Right renal pelvis (tissue), 4 donors: ENCODE measurements at places on chromosomes 5 and 9. TPM values are rescaled to one million over a fixed set of nuclear protein-coding genes. Genes with fewer than 3 reads are reported as not detected.

DNA sequence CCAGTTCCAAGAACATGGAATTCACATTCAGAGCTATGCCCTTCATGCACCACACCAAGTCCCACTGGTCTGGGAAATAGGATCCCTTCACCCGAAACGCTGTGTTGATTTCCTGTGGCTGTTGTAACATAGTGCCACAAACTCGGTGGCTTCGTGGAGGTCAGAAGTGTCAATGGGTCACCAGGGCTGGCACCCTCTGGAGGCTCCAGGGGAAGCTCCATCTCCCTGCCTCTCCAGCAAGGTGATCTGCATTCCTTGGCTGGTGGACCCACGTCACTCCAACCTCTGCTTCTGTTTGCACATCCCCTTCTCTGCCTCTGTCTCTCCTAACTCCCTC, 28.9 kb upstream of the ALDH1B1 start:
- no peak for DNase-seq

DNA sequence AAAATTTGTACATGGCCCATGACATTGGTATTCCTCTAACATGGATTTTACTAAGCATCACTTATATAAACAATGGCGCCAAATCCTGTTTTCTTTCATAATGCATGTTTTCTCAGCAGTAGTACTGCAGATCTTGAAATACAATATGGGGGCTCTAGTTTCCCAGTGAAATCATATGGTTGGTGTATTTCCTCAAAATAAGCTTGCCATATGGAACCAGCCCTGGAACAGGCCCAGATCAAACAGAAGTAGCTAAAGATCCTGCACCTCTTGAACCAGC, 163.9 kb downstream of the ZNF608 start:
- DNase-seq: no peak

- DNase-seq: no peak
These were observed 319.5 kb downstream of the ADGRV1 start for GRCh38 chr5:90878081-90878480.

DNA sequence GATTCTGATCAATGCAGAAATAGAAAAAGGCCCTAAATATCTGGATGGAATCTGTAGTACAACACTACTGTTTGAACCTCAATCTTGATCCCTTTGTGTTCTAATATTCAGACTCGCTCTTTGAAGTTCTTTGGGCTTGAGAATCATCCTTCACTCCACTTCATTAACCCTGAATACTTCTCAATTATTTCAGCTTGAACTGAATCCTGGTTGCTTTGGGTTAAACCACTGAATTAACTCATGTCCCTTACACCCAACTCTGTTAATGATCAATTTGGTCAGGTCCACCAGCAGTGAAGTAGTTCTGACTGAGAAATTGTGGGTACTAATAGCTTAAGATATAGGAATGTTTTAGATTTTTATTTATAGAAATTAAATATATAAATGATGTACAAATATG, 1707.2 kb upstream of the ACO1 start:
- DNase-seq: no peak

DNA sequence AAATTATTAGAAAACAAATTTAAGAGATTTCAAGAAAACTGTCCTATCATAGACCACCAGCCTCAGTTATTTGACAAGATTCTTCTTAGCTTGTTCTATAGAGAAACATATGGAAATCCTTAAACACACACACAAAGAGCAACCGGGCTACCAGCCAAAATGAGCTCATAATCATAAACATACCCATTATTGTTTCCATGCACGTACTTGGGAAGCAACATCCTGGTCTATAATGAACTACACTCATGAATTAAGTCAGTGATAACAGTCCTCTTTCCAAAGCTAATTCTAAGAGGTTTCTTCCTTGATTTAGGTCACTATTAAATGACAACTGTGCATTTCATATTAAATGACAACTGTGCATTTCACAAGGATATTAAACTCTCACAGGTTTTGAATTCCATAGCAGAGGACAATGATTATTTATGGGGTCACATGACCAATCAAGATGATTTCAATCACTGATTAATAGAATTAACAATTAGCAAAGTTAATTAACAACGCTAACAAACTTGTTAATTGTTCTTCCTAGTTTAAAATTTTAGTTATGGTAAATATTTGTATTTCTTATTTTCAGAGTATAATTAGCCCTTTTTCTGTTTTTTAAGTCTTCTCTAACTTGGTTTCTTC, 77.0 kb downstream of the OXCT1 start:
- no peak for DNase-seq

- no peak for DNase-seq
These were observed 4.6 kb downstream of the ARAP3 start for GRCh38 chr5:141677415-141677814.

- DNase-seq: no peak
These were observed 42.9 kb upstream of the FBXW11 start for GRCh38 chr5:172049226-172049796.

- DNase-seq: peak; percentile 66
These were observed 130.9 kb upstream of the SLC30A5 start for GRCh38 chr5:68962757-68963484.

DNA sequence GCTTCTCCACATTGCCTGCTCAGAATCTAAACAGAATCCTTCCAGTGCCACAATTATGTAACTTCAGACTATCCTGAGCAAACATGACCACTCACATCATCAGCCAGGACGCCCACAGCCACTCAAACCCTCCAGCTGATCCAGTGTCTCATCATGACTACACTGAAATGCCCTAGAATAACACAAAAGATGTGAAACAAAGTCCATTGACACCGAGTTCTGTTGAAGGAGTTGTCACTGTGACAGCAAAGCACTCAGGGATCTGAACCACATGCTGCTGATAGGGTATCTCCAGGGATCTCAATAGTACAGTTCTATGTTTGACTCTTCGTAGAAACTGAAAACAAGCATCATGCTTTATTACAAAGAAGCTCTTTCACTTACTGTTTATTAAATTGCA, 150.2 kb downstream of the GABBR2 start:
- no peak for DNase-seq

GRCh38 chr5:96627792-96628398, 34.3 kb upstream of the CAST start:
- no peak for DNase-seq

DNA sequence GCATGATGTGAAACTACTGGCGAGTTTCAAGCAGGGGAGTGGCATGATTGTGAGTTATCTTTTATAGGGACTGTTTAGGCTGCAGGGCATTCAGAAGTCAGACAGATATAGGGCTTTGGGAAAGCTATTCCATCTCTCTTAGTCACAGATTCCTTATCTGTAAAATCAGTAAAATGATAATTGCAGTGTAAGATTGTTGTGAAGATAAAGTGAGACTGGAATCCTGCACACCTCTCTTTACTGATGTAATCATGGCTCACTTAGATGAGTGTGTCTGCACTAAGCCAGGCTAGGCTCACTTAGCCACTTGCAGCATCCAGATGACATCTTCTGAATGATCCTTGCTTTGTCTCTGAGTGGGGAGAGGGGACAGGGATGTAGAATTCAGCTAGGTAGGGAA, 81.8 kb upstream of the MAMDC2 start:
- DNase-seq: no peak

DNA sequence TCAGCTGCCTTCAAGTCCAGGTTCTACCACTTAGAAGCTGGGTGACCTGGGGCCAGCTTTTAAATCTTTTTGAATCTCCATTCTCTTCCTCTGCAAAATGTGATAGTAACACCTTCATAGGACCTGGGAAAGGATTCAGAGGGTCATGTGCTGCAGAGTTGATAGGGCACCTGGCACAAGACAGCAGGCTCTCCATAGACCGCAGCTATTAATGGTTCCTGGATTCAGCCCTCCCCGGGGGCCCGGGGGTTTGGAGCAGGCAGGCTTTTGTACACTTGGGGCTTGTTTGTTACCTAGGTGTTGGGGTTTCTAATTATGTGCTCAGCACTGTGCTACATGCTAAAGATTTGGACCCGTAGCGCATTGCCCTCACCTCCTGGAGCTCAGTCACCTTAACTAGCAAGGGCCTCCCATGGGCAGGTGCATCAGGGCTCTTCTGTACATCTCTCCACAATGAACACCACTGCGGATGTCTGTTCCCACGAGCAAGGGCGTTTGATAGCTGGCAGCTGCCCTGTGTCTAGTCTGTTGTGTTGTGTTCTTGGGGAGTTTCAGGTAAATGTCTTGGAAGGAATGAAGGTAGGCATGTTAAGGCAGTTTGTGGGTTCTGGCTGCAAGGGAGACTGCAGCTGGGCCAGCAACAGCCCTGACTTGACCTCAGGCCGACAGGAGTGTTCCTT, 12.1 kb downstream of the PRRC2B start:
- no peak for DNase-seq

DNA sequence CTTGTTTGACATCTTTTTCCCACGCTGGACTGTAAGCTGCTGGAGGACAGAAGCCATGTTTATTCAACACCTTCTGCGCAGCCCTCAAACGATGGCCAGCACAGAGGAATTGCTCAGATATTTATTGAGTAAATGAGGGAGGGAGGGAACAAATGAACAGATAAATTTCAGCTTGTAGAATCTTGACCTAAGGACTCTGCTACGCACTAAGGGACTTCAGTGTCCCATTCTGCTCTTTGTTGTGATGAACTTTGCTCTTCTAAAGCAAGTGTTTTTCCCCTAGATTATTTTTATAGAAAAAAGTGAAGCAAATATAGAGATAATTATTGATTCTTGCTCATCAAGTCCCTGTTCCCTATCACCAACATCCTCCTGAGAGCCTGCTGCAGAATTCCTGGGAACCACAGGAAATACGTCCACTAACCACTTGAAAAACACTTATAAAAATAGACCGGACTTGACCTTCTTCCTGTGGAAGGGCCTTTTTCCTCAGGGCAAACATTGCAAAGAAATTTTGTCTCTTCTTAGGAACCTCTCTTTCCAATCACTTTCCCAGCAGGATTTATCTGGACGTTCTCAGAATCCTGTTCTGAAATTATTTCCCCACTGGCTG, 54.9 kb downstream of the FGF1 start:
- no peak for DNase-seq

DNA sequence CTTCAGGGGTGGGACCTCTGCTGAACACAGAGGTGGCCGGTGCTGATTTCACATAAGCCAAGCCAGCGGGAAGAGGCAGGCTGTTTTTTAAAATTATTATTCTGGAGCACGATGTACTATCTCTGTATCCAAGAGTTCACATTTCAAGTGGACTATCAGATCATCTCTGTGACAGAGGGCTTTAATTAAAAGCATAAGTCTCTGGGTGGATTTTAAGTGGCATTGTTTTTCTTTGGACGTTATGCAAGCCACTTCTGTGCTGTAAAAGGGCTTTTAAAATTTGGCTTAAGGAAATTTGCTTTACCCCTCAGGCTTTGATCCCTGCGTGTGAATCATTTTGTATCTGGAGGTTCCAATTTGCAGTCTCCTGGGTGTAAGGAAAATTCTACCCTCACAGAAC, 124.7 kb downstream of the PALM2AKAP2 start:
- no peak for DNase-seq

GRCh38 chr9:38641985-38642864, 21.8 kb upstream of the ANKRD18A start:
- DNase-seq: no peak

DNA sequence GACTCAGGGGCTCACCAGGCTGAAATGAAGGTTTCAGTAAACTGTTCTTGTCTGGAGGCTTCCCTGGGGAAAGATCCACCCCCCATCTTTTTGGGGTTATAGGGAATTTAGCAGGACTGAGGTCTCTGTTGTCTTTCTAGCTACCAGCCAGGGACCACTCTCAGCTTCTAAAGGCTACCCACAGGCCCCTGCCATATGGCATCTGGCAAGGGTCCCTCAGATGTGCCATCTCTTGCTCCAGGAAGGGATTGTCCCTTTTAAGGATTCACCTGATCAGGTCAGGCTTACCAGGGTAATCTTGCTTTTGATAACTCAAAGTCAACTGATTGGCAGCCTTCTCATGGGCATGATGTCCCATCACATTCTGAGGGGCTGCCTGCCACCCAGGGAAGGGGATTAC, 65.0 kb downstream of the NSUN2 start:
- no peak for DNase-seq

The ASPN gene
- polyA plus RNA-seq: 21.5 TPM

The OR1Q1 gene
- polyA plus RNA-seq: not detected

The AFF4 gene
- polyA plus RNA-seq: 64.2 TPM

The LHX2 gene
- 0.28 TPM for polyA plus RNA-seq

The IL5 gene
- polyA plus RNA-seq: 0.18 TPM

The XPA gene
- polyA plus RNA-seq: 36.9 TPM

The GRM6 gene
- polyA plus RNA-seq: 0.74 TPM

The CARD6 gene
- 3.8 TPM for polyA plus RNA-seq
